ENCODE measurements at places on chromosomes 1 and 21.

- no peak for DNase-seq
Observed at GRCh38 chr1:202029727-202030126, 19.3 kb downstream of the ELF3 start.

- no peak for DNase-seq
Observed at GRCh38 chr1:42765269-42765668, 1.6 kb downstream of the P3H1 start.

- no peak for DNase-seq
Observed at GRCh38 chr1:47638240-47638639, 200.4 kb downstream of the FOXD2 start.

GRCh38 chr1:48450505-48450904 is 21.5 kb downstream of the SPATA6 start:
- no peak for DNase-seq

DNA sequence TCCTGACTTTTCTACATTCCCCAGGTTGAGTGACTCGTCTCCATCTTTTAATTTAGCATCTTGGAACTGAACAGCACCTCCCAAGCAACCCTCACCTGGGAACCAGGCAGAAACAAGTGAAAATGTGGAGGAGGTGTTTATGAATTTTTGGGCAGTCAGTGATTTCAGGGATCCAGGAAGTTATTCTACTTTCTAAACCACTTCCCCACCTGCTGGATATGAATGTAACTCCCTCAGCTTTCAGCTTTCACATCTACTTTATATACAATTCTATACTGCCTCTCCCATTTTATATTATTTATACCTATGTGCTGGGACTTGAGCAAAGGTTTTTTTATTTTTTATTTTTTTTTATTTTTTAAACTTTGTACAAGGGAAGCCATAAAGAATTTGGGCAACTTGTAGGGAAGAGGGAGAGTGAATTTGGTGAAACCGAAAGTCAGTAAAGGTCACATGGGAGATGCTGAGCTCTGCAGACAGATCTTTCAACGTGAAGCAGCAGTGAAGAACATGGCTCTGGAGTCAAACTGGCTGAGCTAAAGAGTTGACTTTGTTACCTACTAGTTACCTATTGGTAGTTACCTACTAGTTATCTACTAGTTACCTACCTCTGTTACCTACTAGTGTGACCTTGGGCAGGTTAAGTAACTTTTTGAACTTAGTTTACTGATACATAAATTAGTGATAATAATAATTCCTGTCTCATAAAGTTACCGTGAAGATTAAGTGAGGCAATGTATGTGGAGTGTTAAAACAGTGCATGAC is 45.5 kb downstream of the DDR2 start:
- no peak for DNase-seq

DNA sequence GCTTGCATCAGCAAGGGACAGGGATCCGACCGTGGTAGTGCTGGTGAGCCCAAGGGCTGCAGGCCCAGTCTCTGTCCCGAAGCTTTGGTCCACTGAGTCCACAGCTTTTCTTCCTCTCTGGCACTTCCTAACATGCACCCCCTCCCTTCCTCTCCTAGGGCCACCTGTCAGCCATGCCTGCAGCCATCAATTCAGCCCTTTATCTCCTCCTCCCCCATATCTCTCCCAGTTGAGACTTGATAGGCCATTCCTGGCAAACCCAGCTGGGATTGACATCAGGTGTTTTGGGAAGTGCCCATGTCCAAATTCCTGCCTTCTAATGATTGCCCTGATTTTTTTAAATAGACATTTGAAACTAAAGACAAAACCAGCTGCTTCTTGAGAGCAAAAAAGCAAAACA is 25.6 kb downstream of the HLX start:
- DNase-seq = no peak

- DNase-seq = no peak
Observed at GRCh38 chr21:44884097-44884496, 10.6 kb upstream of the PTTG1IP start.

- DNase-seq = no peak
Observed at GRCh38 chr1:186446152-186446551, 14.8 kb downstream of the PDC start.

DNA sequence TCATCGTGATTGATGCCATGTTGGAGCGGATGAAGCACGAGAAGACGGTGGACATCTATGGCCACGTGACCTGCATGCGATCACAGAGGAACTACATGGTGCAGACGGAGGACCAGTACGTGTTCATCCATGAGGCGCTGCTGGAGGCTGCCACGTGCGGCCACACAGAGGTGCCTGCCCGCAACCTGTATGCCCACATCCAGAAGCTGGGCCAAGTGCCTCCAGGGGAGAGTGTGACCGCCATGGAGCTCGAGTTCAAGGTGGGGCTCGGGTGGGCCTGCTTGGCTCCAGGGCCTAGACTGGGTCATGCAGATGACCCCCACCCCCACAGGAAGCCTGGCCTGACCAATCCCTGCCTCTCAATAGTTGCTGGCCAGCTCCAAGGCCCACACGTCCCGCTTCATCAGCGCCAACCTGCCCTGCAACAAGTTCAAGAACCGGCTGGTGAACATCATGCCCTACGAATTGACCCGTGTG is 30.6 kb upstream of the KDM4A start:
- no peak for DNase-seq

DNA sequence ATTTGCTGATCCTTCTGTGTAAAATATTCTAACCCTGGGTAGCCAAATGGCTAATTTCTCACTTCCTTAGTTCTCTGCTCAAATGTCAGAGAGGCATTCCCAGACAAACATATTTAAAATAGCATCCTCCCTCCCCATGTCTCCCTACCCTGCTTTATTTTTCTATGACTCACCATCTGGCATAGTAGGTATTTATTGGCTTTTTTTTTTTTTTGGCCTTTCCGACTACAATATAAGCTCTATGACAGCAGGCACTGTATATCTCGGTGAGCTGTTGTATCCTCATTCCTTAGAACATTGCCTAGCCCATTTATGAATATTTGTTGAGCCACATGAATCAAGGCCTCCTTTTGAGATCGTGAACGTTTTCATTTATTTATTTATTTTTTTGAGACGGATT is 1.5 kb upstream of the NEK7 start:
- no peak for DNase-seq

DNA sequence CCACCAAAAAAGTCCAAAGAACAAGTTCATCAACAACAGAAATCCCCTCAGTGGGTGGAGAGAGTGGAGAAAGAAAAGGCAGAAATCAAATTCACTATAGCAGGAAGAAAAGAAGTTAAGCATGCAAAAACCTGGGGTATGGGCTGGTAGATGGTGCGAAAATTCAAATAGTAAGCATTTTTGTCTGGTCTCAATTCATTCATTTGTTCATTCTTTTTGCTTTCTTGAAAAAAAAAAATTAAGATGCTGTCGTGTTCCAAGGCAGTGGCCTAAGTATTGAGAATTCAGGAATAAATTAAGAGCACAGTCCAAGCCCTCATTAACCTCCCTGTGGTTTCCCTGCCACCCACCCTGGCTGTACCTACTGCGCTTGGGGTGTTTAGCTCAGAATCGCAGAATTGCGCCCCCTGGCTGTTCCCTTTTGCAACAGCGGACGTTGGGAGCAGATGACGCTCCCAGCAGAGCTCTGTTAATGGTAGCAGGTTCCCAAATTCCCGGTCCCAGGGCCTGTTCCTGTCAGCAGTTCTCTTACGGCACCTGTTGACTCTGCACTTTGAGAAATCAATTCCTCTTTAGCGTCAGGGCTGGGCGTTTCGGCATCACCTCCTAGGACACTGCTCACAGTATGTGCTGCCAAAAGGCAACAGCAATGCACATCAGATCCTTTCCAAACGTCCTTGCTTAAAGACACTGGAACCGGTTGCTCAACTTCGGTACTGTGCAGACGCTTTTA is 34.0 kb upstream of the SSX2IP start:
- DNase-seq = peak; percentile 15

DNA sequence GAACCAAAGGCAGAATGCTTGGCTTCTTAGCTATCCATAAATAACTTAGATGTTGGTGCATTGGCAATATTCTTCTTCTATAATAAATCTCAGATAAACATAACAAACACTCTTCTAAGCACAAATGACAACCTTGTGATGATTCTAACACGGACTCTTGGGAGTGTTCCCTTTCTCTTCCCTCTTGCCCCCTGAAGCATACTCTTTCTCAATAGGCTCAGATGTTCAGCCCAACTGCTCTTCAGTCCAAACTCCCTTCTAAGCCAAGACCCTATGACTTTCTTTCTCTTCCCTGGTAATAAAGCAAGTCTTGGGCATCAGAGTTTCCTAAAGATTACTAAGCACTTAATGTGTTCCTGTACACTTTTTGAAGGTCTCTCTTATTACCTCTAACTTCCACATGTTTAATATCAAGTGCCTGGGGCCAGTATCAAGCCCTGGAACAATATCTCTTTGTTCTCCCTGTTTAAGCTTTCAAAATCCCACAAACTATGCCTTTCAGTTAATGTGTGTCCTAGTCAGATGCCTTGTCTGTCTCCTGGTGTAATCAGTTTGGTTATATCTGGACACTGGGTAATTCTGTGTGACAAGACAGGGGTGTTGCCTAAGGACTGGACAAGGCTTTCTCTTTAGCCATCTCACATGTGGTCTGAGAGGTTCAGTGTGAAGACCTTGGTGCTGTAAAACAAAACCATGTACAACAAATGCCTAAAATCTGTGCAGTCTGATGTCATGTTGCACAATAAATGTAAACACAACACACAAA is 92.9 kb upstream of the IVNS1ABP start:
- DNase-seq = no peak

- peak; percentile 11 for DNase-seq
Observed at GRCh38 chr1:212760126-212760823, 31.3 kb downstream of the NSL1 start.

GRCh38 chr1:102858695-102859094 is 249.6 kb downstream of the COL11A1 start:
- no peak for DNase-seq

DNA sequence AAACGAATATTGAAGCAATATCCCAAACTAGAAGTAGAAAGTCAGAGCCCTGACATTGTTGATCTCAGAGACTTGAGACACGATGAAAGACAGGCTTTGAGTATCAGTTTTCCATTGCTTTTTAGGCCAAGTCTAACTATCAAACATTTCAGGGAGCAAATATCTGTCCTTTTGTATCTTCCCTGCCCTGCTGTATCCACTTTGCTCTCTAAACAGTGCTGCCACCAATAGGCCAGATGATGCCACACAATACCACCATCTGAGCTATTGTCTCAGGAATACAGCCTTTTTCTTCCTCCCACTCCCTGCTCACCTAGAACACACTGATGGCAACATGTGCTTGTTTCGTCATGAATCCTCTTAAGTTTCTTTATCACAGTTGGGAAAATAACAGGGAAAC is 62.6 kb upstream of the SPAG17 start:
- no peak for DNase-seq

- no peak for DNase-seq
Observed at GRCh38 chr1:222792744-222793143, 22.1 kb upstream of the DISP1 start.

- no peak for DNase-seq
Observed at GRCh38 chr21:26769613-26770188, 75.5 kb downstream of the ADAMTS1 start.

- DNase-seq = no peak
Observed at GRCh38 chr1:35555601-35556477, 1.4 kb downstream of the KIAA0319L start.

DNA sequence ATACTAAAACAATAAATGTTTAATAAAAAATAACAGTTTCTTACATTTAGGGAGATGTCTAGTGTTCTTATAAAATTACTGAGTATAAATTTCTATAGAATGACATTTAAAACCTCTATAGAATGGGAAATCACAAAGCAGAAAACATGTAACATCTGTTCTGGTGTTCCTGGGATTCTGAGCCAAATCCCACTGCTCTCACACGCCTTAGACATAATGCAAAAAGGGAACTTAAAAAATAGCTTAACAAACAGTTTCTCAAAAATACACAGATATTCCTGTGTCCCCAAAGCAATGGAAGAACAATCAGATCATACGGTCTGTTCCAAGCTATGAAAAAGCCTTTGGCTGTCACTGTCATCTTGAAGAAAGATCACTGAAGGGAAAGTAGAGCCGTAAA is 27.0 kb upstream of the ZNF124 start:
- no peak for DNase-seq

DNA sequence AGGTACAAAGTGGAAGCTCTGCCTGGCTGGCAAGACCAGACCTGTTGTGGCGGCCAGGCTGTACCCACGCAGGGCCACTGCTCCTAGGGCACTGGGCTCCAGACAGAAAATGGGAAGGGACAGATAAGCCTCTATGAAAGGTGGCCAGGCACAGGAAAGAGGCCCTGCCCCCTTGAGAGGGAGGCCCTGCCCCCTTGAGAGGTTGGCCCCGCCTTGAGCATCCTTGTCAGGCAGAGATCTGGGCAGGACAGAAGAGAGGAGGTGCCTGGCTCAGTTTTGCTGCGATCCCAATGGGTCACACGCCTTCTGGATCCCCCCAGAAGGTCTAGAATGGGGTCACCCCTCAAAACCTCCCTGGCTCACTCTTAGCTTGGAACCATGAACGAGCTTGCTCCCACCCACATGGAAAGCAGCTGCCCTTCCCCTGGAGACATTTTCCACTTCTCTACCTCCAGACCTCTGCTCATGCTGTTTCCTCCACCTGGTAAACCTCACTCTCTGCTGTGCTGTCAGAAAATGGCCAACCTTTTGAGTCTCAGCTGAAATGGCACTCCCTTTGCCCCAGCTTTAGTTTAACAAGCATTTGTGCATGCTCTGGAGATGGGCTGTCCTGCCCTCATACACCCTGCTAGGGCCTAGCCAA is 17.5 kb upstream of the ECE1 start:
- DNase-seq = no peak

GRCh38 chr1:211928993-211929637 is 98.6 kb upstream of the LPGAT1 start:
- DNase-seq = no peak

DNA sequence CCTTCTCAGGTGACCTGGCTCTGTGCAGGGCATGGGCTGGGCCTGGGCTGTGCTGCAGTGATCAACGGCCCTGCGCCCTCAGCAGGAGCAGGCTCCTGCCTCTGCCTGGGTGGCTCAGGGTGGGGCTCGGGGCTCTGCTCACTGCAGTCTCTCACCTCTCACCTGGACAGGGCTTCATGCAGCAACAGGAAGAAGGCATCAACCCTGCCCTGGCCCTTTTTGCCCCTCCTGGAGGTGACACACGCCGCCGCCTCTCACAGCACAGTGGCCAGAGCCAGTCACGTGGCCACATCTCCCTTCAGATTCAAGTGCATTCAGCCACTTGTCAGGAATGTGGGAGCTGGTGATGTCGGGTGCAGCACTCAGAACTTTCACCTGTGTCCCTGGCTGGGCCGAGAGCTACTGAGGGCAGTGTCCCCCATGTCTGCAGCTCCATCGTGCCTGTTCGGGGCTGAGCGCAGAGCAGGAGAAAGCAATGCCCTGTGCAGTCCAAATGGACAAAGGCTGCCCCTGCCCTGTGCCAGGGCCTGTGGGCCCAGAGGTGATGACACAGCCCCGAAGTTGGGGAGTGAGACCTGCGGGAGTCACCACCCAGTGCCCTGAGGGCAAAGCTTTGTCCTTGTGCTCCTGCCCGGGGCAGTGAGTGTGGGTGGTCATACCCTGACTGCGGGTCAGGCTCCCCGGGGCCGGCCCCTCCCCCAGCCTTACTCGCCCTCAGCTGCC is 314.0 kb downstream of the PTPRU start:
- no peak for DNase-seq

DNA sequence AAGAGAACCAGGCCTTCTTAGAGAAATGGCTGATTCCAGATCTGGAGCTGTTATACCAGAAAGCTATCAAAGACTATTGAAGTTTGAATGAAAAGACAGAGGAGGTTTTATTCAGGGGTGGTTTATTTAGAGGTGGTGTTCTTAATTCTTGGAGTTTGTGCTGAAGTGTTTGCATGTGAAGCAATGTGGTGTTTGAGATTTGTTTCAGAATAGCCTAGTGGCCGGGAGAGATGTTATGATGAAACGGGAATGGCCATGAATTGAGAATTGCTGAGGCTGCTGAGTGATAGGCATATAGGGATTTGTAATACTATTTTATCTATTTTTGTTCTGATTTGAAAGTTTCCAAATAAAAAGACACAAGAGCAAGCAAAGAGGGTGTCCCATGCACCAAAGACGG is 10.5 kb upstream of the SHE start:
- DNase-seq = no peak
